ENCODE measurements at places on chromosomes 2 and 18.

DNA sequence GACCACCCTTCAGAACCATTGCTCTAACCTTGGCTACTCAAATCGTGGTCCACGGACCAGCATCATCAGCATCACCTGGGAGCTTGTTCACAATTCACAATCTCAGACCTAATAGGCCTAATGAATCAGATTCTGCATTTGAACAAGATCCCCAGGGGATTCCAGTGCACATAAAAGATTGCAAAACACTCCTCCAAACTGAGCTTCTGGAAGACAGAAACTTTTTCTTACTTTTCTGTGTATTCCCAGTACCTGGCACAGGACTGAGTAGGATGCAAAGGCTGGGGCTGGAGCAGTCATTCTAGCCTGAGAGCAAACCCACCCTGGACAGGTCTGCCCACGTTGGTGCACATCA, 115.1 kb upstream of the COPS8 start:
- DNase-seq = no peak

DNA sequence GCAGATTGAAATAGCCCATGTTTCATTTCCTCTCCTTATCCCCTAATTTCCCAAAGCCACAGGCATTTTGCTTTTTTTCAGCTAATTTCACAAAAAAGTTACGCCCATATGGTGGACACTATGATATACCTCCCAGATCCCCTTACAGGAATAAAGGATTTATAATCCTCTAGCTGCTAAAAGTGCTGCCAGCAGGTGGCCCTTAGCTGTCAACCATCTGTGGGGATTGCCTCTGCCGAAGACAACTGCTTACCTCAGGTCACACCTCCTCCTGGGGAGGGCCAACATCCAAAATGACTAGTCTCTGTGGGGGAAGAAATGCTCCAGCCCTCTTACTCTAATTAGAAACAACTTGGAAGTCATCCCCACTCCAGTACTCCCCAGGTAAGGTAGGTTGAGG, 61.0 kb upstream of the EPB41L3 start:
- DNase-seq = no peak

- DNase-seq = no peak
These were observed 769 bp downstream of the FKBP1B start for GRCh38 chr2:24050041-24050979.

DNA sequence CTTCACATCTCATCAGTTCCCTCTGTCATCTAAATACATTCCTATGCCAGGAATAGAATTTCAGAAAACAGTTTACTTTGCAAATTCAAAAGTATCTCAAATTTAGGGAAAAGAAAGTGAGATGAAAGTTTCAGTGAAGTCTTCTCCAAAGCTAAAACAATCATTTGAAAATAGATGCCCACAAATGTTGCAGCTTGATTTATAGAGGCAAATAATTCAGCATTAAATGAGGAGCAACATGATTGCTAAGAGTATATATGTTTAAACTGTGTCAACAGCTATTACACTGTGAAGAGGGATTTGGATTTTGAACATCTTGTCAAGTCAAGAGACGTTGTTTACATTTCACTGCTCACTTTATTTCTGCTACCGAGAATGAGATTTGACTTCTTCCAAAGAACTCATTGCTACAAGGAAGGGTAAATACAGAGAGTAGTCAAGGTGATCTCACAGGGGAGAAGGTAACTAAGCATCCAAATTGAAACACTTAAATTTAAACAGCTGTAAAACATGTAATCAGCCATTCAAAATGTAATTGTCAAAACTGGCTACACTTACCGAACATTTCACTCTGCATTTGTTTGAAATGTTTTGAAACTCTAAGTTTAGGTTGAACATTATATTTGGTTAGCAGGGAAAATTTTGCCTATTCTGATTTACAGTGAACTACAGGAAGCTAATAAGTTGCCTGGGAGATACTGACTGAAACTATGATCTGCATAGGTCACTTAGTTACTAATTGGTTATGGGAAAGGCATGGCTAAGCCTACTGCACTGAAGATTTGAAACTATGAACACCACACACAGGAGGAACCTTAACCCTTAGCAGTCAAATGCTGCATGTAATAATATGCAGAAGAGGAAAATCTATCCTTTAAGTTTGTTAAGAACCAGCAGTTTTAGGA, 33.2 kb upstream of the GALNT3 start:
- DNase-seq = no peak

- DNase-seq = no peak
These were observed 36.4 kb downstream of the TACR1 start for GRCh38 chr2:75162897-75163296.

- DNase-seq = no peak
These were observed 18.0 kb downstream of the C2orf74 start for GRCh38 chr2:61179701-61180639.

DNA sequence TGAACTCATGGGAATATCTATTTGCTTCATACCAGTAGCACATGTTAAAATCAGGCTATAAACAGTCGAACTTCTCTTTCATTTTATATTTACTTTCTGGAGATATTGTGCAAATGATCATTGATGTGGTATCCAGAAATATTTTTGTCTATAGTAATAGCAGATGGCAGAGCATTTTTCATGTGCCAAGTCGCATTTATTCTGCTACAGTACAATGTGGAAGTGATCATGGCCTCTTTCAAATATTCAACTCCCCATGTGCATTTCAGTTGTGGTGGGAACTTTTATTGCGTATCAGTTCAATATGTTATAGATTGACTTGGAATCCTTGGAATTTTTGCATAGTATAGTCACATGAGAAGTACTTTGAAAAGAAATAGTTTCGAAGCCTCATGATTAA, 57.4 kb downstream of the RHBDD1 start:
- DNase-seq = no peak

GRCh38 chr2:134934641-134935040, 16.0 kb downstream of the CCNT2 start:
- DNase-seq = no peak

DNA sequence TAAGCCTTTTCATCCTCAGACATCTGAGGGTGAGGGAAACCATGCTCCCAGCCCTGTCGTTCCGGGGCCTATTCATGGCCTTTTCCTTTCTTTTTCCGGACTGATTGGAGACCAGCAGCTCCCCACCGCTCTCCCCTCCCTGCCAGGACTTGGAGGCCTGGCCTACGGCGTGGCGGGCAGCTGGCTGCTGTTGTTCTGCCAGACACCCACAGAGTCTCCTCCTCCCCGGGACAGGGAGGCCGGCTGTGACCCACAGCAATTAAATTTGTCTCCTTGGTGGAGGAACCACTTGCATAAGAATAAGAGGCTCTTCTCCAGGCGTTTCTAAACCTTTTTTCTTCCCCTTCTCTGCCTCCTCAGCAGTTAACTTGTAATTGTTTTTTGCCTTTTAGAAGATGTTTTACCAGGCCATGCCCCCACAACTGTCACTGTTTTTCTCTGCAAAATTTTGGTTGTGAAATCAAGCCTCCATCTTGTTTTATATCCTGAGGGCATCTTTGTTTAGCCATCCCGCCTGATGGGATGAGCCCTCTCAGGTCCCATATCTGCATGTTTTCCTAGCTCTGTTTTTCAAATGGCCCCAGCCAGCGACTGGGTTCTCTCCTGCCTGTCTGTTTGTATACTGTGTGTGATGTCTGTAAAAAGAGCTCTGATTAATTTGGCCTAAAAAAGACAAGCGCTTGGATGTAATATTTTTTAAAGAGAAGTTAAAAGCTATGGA, 1060.0 kb upstream of the DDX18 start:
- DNase-seq = no peak

DNA sequence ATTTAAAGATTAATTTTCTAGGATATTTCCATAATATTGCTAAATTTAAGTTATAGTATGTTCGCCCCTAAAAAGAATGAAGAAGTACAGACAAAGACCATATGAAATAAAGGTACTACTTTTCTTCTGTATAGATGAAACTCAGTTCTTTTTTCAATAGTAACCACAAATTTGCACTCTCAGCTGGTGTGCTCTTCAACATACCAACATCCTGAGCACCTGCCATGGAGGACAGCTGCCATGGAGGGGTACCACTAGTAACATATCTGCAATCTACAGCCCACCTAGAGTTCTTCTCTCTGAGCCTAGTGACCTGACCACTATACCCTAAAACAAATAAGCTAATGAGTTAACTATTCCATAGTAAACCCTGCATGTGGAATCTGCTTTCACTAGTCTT, 36.8 kb upstream of the ERCC3 start:
- no peak for DNase-seq

GRCh38 chr18:63588909-63589308, 1.8 kb downstream of the SERPINB13 start:
- no peak for DNase-seq

DNA sequence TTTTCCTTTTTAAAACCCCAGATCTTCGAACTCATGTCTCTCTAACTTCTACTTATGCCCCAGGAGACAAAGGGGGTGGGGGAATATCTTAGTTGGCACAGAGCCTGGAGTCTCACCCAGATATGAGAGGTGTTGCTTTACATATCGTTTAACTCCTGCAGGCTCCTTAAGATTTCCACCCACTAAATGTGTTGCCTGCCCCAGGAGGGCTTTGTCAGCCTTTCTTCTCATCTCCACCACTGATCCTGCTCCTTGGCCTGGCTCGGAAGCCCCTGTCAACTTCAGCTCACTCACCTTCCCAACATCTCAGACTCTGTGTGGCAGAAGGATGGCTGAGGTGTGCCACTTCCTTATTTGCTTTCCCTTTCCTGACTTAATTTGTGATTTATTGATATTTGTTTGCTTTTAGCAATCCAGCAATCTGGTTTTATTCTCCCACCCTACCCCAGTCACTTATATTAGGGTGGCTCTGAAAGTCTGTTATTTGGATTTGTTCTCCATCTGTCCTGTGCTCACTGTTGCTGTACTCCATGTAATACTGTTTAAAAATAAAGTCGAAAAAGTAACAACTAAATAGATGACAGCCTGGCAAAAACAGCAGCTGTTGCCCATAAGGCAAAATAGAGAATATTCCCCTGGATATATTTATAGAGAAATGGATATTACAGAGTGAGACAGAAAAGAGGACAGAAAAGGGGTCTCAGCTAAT, 200.6 kb downstream of the ZBTB7C start:
- DNase-seq = no peak

DNA sequence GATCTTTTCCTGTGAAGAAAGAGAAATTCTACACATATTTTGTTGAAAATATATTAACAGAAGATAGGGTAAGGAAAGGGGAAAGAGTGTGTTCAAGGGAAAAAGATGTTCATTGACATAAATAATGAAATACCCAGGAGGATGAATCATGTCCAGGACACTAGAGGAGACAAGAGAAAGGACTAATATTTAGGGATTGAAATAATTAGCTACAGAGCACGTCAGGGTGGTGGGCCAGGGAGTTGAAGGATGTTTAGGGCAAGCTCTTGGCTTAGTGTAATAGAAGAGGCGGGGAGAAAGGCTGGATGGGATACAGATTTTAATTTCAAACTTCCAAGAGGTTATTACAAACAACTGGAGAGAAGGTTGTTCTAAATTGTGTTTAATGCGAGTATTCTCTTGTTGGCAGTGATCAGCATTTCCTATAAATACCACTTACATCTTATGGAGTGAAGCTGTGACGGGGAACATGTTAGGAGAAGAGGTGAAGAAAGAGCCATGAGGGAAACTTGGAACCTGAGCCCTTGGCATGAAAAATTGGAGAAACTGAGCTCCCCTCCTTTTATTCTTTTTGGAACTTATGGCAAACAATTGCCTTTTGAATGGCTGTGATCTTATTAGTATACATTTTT, 36.6 kb upstream of the CETN1 start:
- no peak for DNase-seq

- DNase-seq = no peak
These were observed 97.3 kb upstream of the FZD5 start for GRCh38 chr2:207867056-207867455.

DNA sequence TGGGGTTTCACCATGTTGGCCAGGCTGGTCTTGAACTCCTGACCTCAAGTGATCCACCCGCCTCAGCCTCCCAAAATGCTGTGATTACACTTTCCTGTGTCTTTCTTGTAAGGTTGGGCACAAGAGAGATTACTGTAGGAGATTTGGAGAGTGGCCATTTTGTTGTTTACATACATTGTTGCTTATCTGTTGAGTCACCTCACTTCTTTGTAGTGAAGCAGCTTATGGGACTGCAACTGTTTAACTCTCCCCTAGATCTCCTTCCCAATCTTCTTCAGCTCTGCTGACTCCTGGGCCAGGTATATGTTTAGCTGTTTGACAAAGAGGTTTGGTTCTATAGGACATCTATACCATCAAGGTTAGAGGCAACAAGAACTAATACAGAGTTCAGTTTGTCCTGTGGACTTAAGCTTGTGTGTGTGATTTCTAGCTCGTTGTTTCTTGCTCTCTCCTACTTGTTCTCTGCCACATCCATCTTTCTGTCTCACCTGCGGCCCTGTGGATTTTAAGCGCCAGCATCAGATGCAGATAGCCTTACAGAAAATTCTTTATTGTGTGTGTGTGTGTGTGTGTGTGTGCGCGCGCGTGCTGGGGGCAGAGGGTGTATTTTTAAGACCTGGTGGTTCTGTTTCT, 95.4 kb downstream of the HAUS1 start:
- DNase-seq = no peak

GRCh38 chr18:53534695-53535094, 689.8 kb downstream of the MBD2 start:
- DNase-seq = no peak

DNA sequence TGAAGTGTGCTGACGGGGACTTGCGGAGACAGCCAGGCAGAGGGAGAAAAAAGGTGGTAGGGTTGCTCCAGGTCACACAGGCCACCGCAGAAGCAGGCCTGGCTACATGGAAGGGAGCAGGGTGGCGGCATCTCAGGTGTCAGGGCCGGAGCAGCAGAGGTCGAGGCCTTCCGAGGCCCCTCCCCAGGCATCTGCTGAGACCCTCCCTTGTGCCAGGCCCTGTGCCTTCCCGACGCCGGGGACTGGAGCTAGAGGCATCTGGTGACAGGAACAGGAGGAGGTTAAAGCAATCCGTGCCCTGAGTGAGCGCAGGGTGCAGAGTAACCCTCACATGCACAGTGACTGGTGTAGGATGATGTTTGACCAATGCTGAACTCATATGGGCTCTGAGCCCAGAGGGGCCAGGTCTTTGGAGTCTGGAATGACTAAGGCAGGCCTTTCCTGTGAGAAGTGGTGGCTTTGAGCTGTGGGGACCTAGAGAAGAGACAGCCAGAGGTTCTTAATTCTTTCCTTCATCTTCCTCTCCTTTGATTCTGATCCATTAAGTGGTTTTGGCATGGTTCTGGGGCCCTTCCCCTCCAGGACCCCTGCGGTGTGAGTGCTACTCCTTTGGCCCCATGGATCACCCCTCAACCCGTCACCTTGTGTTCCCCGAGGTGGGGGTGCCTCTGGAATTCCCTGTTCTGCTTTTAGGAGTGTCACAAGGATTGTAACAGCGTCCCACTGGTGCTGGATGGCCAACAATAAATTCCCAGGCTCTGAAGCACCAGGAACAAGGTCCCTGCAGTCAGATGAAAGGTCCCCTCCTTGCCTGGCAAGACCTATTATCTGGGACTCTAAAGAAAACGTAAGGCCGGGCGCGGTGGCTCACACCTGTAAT, 72.1 kb downstream of the KLHL29 start:
- no peak for DNase-seq

All from effector CD4-positive, alpha-beta T cell (primary cell).